Large intestine (tissue), 12 donors: ENCODE measurements at places on chromosomes 7 and 10. TPM values are rescaled to one million over a fixed set of nuclear protein-coding genes. Genes with fewer than 3 reads are reported as not detected.

- no peak for DNase-seq
Measured at GRCh38 chr7:70776627-70777101, 355.3 kb upstream of the GALNT17 start.

- peak; percentile 79 for DNase-seq
Measured at GRCh38 chr7:100942045-100942774, 7.1 kb upstream of the MUC3A start.

GRCh38 chr10:112261281-112261822 is 21.8 kb upstream of the TECTB start:
- peak; percentile 98 for DNase-seq

DNA sequence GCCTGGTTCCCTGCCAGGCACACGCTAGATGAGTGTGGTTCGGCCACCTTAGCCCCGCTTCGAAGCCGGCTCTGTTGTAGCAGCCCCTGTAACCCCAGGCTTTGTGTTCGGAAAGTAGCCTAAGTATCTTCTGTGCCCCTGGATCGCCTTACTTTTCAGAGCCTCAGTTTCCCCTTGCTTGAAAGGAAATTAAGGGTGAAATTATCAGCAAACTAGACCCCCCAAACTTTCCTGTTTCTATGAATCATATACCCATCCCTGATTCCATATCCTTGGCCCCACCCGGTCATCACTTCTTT is 312 bp downstream of the PDCD11 start:
- DNase-seq = no peak

DNA sequence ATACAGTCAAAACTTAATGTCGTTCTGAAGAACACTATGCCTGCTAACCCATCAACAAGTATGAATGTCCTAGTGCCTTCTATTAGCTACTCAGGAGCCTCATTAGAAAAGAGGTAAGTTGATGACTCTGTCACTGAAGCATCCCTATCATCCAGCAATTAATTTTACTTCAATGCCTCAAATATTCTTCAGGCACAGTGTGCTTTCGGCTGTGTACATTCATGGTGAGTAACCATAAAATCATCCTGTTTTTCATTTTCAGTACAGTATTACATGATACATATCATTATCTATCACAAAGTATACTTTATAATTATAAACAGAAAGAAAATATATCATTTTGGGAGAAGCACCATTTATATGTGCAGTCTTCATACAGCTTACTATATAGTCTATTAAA is 495.5 kb upstream of the ZWINT start:
- no peak for DNase-seq

GRCh38 chr10:107834706-107835105 is 670.2 kb upstream of the SORCS1 start:
- no peak for DNase-seq

GRCh38 chr7:66748791-66749190 is 8.3 kb downstream of the RABGEF1 start:
- DNase-seq = no peak

DNA sequence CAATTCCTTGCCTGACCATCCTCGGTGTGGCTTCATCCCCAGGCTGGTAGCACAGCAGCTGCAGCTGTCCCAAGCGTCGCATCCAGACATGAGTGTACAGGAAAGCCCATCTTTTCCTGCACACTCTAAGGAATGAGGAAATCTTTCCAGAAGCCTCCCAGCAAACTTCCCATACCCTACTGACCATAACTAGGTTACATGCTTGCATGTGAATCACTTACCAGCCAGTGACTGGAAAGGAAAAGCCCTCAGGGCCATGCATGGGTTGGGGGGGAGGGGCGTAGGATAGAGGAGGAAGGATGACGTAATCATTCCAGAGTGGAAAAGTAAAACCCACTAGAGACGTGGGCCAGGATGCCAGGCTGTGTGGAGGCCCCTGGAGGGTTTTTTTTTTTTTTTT is 18.9 kb upstream of the ZNF212 start:
- no peak for DNase-seq

DNA sequence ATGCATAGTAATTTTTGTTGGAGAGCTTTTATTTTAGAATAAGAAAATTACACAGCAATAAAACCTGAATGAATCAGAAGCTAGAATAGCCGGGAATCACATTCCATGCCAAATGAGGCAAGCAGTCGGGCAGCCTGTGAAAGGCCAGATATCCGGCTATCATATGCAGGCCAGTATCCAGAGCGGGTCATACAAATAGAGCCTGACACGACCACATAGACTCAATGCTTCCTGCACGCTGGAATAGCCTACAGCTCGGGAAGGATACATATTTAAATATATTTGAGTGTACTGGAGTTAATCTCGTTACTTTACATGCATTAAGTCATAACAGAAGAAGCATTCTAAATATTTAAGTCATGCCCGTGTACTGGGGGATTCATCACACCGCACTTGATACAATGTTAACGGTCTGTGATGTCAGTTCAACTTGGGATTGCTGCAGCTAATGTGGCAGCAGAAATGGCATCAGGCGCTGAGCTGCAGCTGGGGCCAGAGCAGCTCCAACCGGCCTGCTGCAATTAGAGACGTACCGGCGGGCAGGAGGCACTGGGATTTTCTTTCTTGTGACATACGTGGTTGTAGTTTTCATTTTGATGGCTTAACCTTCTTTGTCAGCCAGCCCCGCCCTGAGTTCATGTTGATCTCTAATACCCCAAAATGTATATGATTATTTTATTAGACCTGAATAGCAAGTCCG is 112.0 kb downstream of the EBF3 start:
- DNase-seq = no peak

- no peak for DNase-seq
Measured at GRCh38 chr7:91869661-91870060, 10.8 kb downstream of the MTERF1 start.

DNA sequence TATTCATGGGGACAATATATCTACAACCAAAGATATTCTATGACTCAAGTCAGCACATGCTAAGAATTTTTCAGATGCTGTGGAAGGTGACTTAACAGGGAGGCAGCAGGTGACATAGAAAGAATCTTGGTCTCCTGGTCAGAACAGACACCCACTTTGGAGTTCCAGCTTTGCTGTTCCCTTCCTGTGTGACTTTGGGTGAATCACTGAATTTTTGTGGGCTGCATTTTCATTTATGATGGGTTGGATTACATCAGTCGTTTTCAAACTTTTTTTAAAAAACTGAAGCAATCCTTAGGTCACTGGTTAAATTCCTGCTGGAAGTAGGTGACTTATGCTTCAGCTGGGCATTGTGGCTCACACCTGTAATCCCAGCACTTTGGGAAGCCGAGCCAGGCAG is 24.9 kb downstream of the RGR start:
- DNase-seq = no peak

DNA sequence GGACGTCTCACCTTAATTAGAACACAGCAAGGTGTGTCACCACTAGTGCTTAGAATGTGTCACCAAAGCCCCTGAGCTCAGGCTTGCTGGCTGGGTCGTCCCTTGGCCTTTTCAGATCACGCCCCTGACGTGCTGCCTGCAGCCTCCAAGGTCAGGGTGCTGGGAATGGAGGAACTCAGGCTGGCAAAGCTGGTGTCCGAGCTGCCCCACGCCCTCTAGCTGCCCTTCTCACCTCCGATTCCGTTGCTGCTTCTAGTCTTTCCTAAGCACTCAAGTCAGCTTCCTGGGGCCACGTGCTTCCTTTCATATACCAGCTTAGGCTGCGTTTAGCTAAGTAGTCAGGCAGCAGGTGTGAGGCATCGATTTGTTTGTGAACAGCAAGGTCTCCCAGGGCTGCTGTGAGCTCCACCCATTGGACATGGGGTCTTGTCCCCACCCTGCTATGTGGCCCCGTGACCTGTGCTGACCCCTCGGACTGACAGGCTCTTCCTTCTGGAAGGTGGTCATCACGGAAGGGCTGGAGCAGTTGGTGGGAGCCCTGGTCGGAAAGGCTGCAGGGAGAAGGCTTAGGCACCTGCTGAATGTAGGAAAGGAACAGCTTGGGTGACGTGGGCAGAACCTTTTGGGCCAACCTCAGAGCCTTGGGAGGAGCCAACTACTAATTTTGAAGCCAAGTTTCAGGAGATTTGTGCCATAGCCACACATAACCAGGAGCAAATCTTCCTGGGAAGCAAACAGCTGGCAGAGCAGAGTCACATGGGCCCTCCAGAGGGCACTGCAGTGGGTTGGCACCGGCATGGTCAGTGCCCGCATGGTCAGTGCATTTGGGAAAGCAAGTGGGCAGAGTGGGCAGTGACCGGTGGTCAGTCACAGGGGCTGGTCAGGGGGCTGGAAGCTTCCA is 28.8 kb downstream of the VIPR2 start:
- no peak for DNase-seq

- DNase-seq = no peak
Measured at GRCh38 chr10:69685802-69686585, 55.9 kb downstream of the FAM241B start.

DNA sequence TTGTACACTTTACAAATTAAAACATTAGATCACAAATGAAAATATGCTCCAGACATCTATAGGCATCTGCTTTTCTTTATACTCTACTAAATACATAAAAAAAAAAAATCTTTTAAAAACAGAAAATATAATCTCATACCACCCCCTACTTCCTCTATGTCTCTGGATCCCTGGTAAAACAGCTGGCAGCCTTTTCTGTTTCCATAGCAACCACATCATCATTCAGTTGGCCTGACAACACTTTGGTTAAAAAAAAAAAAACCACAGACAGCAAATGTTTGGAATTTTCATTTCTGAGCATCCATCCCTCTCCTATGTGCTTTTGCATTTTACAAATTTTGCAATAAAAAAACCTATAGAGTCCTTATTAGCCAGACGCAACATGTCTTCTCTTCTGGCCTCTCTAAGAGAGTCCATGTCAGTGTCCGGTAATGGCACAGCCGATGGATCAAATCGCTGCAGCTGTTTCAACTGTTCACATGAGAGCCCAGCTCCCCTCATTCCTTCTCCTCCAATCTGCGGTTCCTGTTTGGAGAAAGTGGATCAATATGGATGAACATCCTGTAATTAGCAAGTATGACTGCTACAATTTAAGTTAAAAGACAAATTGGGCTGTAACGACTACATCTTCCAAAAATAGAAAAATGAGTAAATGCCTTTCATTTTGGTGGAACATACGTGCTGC is 105.6 kb downstream of the NSUN6 start:
- DNase-seq = no peak

DNA sequence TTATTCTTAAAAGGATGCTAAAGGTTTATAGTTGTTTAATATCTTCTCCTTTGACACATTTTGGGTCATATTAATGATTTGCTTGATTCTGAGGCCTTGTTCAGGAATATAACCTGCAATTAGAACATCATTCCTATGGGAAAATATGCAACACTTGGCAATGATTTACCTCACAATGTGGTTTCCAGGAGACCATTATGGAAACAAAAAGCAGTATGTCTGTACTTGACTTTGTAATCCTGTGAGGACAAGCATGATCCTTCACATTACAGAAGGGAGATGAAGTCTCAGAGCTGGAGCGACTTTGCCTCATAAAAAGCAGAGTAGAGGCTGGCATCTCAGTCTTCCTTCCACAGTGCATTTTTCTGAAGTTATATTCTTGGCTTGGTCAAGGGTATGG is 57.0 kb upstream of the CDCA7L start:
- DNase-seq = peak; percentile 1

AMPH gene
- 5.5 TPM for polyA plus RNA-seq

IRF5 gene
- polyA plus RNA-seq = 5.5 TPM

ITIH5 gene
- polyA plus RNA-seq = 6.8 TPM
